SHP77 treated with DMSO at 0.1 percent for 48 hours (cell line): ENCODE measurements at places on chromosomes 7 and 10.

DNA sequence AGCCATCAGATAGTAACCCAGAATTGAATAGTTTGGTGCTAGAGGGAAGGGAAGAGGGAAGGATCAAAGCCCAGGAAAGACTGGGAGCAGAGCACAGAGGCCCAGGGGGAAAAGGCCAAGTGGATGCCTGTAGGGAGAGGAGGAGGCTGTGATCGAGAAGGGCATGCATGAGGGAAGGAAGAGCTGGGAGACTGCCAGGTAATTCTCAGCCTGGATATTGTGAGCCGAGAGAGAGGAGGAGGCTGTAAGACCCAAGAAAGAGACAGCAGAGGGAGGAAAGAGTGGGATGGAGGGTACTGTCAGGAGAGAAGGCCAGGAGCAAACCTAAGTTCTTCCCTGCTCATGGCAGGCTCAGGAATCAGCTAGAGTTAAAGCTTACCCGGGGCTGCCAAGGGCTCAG lies 178.2 kb downstream of the CCDC3 start:
- DNase-seq: no peak

- DNase-seq: no peak
These were observed 118.6 kb downstream of the PON1 start for GRCh38 chr7:95205665-95206225.

DNA sequence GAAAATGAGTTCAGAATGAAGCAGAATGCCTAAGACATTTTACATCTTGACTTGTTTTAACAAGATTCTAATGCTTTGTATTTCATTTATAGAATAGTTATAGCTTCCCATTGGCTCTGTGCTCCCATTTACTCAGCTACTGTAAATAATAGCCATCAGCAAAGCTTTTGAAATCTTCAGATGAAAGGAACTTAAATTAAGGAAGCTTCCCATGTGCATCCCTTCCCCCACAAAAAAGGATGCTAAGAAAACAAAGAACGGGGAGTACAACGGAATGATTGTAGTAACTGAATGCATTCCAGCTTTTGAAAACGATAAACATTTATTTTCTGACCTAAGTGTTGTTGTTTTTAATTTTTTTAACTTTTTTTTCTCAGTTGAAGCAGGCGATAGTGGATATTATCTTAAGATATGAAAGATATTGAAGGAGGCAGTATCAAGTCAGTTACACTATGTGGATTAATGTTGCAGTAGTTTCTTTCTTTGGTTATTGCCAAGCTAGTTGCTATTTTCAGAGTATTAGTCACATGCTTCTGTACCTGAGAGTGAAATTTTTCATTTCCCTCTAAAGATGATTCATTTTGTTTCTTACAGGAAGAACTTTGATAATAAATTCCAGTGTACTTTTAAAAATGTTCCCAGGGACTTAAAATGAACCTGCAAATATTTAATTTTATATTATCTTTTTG lies 129.2 kb downstream of the KCND2 start:
- DNase-seq: no peak

DNA sequence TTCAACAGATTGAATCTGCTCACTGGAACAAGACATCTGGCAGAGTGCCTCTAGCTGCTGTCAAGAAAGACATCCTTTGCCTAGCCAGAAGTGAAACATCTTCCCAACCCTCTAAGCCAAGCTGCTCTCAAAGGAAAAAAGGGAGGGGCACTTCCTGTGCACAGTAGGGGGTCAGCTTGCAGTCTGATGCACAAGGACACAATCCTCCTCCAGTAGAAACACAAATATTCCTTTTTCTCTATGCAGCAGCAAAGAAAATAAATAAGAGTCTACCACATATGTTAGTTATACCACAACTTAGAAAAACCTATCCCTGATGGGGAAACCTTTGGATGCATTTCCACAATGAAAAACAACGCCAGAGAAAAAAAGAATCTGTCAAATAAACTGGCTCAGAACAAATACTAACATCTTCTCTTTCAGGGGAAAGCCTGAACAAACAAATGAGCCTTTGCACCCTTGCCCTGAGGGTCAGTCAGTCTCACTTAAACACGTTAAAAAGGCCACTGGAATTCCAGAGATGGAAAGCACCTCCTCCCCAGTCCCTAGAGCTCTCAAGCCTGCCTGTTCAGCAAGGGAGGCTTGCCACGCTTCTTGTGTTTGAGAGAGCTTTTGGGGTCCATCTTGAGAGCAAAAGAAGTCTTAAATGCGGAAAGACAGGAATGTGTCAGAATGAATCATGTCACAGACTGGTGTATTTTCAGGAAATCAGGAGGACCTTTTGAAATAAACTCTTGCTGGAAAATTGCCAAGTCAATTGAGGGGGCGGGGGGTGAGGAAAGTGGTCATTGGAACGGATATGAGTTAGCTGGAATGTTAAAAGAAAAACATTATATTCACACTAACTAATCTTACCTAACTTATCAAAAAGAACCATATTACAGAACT lies 7.5 kb downstream of the LAMB1 start:
- no peak for DNase-seq

GRCh38 chr7:104857458-104858425 lies 156.3 kb upstream of the KMT2E start:
- DNase-seq: no peak

- no peak for DNase-seq
These were observed 5.4 kb downstream of the PPP1R17 start for GRCh38 chr7:31692451-31692850.

GRCh38 chr10:74022926-74023629 lies 25.2 kb downstream of the VCL start:
- DNase-seq: no peak

- no peak for DNase-seq
These were observed 44.9 kb downstream of the MCU start for GRCh38 chr10:72736828-72737220.

DNA sequence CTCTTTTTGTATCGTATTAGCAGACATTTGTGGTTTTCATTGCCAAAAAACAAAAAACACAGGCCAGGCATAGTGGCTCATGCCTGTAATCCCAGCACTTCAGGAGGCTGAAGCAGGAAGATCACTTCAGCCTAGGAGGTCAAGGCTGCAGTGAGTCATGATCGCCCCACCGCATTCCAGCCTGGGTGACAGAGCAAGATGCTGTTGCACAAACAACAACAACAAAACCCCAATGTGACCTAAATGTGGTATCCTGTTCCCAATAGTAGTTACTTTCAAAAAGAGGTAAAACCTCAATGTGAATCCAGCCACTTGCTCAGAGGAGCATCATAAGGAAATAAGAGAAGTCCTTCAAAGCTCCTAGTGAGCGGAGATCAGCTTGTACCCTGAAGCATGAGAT lies 45.8 kb upstream of the SKAP2 start:
- no peak for DNase-seq

- DNase-seq: no peak
These were observed 24.9 kb downstream of the CALD1 start for GRCh38 chr7:134804351-134804750.

DNA sequence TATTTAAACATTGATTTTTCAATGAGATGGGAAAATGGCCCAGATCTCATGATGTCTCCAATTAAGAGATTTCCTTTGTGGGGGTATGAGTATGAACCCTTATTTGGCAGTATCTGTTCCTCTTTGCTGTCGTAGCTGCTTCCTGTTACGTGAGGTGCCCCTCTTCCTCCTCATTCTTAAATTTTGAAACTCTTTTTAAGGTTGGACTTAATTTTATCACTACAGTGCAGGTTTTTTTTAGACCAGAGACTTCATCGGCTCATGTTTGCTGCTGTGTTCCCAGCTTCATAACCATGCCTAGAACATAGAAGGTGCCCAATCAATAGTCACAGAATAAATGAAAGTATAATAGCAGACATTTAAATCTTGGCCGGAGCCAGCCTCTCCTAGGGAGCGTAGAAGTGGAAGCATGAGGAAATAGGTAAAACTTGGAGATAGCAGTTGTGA lies 2.4 kb downstream of the MIOS start:
- no peak for DNase-seq

GRCh38 chr10:78450807-78451485 lies 417.3 kb downstream of the RPS24 start:
- no peak for DNase-seq

DNA sequence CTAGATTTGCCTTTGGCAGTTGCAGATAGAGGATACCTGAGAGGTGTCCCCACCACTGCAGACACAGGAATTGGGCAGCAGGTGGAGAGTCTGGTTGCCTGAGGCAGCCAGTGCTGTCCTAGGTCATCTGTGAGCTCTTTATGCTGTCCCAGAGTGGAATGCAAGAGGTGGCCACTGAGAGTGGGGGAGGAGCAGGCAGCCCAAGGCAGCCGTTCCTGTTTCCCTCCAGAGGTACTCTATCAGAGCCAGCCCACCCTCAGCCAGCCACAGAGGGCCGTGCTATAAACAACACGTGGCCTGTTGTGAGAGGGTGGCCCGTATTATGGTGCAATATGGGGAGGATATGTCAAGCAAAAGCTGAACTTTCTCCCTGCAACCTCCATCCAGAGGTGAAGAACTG lies 8.5 kb downstream of the LRRC18 start:
- DNase-seq: no peak

GRCh38 chr7:111301891-111302290 lies 211.0 kb downstream of the LRRN3 start:
- no peak for DNase-seq
